ENCODE measurements at places on chromosomes 1 and 21. TPM values are rescaled to one million over a fixed set of nuclear protein-coding genes. Genes with fewer than 3 reads are reported as not detected.

ESRRG gene
- 0.21 TPM for total RNA-seq

GJA4 gene
- total RNA-seq = 26.5 TPM

MCOLN3 gene
- 3.8 TPM for total RNA-seq

FAM43B gene
- total RNA-seq = 2.3 TPM
